ENCODE measurements at places on chromosomes 1 and 21. TPM values are rescaled to one million over a fixed set of nuclear protein-coding genes. Genes with fewer than 3 reads are reported as not detected.

Gene ORC1
- total RNA-seq: 15.3 TPM

Gene LSS
- 114 TPM for total RNA-seq

Gene LHX8
- not detected for total RNA-seq

Gene KTI12
- total RNA-seq: 10.9 TPM

Gene F13B
- not detected for total RNA-seq

Gene GPR25
- not detected for total RNA-seq

Gene TMEM125
- 11.8 TPM for total RNA-seq

Gene PM20D1
- total RNA-seq: not detected

Gene S100A16
- total RNA-seq: 1,940 TPM

Gene TBX19
- 0.42 TPM for total RNA-seq

Gene IGSF3
- total RNA-seq: 61.4 TPM

Gene HSD3B1
- not detected for total RNA-seq

Gene SH2D2A
- total RNA-seq: 2.5 TPM

Measured in airway epithelial cell (primary cell).